ENCODE measurements at places on chromosomes 16 and 17.

- peak; percentile 84 for DNase-seq
Measured at GRCh38 chr17:30104575-30105339, 11.9 kb upstream of the NSRP1 start.

GRCh38 chr16:68444056-68444657 is 4.2 kb downstream of the SMPD3 start:
- peak; percentile 43 for DNase-seq

DNA sequence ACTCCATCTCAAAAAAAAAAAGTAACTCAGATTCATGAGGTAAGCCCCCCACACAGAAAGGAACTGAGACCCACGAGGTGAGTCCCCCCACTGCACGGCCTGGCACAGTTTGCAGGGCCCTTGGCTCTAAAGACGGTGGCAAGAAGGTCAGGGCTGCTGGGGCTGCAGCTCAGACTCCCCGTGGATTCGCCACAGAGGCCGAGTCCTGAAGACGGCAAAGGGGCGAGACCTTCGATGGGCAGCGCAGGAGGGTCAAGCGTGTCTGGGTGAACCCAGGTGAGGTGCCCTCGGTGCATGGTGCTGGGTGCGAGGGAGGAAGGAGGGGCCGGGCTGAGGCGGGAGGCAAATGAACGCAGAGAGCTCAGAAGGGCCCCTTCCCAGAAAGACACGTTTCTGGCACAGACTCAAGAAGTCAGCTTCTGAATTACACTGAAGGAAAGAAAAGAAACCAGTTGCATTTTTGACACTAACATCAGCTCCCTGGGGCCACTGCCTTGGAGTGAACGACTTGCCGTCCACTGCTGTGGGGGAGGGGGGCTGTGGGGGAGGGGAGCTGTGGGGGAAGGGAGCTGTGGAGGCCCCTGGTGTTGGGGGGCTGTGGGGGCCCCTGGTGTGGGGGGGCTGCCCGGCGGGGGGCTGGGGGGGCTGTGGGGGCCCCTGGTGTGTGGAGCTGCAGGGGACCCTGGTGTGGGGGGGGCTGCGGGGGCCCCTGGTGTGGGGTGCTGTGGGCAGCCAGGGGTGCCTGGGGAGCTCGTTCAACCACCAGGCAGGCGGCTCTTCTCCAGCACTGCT is 69.8 kb upstream of the METRNL start:
- DNase-seq = no peak

DNA sequence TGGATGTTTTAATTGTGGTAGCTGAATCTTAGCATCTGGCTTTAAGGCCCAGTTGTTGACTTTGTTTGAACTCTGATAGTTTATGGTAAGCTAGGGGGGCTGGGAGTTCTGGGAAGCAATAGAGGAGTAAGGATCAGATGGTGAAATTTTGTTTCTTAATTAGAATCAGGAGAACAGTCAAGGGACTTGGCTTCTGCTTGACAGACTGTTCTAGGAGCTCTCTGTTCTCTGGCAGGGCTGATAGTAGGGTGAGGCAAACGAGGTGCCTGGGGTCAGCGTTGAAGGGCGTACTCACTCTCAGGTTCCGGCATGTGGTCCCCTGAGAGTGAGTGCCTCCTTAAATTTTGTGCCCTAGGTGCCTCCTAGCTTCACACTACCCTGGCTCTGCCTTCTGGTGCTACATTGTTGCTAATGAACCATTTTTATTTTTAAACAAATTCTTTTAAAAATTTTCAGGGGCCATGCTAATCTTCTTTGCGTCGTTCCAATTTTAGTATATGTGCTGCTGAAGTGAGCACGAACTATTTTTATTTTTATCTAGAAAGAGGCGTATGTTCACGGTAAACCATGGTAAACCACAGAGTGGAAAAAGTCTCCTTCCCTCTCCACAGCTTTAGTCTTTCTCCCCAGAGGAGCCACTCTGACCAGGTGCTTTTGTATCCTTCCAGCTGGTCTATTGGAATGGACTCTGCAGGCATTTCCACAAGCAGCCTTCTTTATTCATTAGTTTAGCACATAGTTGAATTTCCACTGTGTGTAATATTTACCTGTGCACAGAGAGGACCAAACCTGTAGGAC is 19.7 kb downstream of the SLC7A6 start:
- DNase-seq = no peak

DNA sequence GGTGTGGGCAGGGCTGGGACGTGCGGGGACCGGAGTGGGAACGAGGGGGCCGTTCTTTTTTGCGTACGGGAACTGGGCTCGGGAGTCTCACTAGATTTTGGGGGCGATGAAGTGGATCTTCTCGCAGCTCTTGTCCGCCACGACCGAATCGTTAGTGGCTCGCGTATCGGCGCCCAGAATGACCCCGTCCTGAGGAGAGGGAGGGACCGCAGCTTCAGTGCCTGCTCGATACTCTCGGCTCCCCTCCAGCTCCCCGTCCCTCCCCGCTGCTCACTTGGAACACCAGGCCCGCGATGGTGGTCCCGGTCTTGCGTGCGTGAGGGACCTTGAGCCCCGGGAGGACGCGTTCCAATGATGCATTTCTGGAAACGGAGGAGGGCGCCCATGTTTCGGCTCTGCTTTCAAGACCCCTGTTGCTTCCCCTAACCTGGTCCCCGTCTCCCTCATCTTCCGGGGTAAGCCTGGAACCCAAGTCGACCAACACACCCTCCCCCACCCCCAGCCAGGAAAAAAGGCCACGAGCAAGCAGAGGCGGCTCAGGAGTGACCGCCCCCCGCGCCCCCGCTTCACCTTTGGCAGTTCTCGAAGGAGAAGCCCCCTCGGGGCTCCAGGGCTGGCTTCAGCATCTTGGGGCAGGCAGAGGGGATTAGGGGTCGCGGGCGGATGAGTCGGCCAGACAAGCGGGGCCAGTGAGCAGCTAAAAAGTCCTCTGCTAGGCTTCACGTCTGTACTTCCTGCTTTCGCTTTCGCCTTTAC is at the start of gene PSMB10:
Gene PSMB10 (minus strand): TSS at position 727 of the 756 bp plus-strand sequence. CDS start 101 bp downstream, at position 626.
- DNase-seq = peak; percentile 62

DNA sequence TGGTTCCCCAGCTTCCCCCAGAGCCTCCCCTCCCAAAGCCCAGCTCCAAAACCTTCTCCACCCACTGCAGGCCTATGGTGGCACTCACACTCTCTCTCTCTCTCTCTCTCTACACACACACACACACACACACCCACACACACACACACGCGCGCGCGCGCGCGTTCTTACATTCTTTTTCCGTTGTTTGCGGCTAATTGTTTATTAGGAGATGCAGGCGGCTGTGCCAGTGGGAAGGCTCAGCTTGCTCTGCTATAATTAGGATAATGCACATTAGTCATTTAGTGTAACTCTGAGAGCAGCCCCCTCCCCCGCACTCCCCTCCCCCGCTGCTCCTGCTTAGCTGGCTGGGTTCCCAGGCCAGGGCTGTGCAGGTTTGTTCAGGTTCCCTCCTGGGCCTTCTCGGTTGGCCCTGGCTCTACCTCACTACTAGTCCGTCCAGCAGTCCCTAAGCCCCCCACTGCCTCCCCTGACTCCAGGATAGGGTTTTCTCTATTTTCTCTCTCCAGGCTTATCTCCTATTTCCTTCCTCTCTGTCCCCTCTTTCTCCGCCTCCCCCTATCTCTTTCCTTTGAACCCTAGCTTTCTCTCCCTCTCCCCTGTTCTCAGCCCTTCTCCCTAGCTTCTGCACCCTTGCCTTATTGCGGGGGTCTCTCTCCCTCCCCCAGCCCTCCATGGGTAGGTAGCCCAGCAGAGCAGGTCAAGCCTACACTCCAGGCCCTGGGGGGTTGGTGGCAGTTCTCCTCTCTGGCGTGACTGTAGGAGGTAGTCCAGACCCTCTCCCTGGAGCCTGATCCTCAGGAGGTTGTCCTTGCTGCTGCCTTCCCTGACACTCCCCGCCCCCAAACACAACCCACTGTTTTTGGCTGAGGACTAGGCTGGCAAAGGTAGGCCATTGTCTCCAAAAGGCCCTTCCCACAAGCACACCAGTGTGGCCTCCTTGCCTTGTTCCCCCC is 34.0 kb downstream of the TMEM132E start:
- DNase-seq = no peak

DNA sequence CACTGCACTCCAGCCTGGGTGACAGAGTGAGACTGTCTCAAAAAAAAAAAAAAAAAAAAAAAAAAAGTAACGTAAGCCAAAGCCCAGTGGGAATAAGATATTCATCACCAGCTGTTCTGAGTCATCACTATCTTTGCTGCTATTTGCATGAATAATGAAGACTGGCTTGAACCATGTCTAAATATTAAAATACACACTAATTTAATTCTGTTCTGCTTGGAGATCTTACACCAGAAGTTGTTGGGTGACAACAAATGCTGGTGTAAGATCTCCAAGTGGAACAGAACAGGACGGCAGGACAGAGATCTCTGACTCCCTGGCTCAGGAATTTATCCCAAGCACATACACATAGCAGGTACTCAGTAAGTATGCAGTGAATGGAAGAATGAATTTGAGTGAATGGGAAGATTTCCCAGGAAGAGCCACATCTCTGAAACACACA is 19.6 kb downstream of the DNAH17 start:
- DNase-seq = no peak

GRCh38 chr16:2511128-2511800 is 2.5 kb upstream of the ATP6V0C start:
- no peak for DNase-seq
